ENCODE measurements at places on chromosomes 2 and 18.

DNA sequence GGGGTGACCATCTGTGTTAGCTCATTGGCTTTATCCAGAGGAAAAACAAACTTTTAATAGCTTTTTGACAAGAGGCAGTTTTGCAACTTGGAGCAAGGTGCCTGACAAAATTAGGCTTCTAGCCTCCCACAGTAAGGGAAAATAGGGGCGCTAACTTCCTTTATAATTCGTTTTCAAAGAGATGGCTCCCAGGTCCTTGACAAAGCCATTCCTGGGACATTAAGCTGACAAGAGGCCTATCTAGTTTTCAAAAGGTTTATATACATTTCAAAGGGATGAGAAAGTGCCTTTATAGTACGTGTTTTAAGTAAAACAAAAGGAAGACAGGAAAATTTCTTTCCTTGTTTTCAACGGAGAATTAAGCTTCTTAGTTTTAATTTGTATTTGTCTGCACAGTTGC lies 159.4 kb upstream of the GCFC2 start:
- DNase-seq = no peak

DNA sequence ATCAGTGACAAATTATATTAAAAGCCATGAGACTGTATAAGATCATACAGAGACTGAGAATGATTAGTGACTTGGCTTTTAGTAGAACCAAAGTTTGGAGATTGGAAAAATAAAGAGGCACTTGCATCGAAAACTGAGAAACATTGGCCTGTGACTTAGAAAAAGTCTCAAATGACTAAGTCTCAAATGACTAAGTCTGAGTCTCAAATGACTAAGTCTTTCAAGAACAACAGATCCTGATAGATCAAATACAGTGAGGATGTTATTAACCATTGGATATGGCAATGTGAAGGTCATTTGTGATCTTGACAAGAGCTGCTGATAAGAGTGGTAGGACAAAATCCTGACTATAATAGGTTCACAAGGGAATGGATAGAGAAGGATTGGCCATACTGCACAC lies 135.5 kb upstream of the FANCL start:
- no peak for DNase-seq

DNA sequence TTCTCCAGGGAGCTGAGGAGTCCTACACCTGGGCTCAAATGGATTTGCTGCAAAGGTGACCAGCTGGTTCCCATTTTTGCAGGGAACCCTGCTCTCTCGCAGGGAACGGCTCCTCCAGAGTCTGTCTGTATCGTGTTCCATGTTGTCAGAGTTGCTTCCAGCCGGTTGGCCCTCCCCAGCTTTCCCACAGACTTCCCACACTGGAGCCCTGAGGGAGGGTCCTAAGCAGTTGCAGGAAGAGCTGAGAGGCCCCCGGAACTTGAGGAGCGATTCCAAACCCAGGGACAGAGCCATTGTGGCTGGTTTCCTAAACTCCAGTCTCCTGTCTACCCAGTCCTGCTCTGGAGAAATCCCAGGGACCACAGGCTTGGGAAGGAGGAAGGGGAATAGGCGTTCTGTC lies 121.7 kb upstream of the PPP1CB start:
- no peak for DNase-seq

- DNase-seq = peak; percentile 15
Observed at GRCh38 chr2:48715956-48716355, 39.6 kb downstream of the LHCGR start.

DNA sequence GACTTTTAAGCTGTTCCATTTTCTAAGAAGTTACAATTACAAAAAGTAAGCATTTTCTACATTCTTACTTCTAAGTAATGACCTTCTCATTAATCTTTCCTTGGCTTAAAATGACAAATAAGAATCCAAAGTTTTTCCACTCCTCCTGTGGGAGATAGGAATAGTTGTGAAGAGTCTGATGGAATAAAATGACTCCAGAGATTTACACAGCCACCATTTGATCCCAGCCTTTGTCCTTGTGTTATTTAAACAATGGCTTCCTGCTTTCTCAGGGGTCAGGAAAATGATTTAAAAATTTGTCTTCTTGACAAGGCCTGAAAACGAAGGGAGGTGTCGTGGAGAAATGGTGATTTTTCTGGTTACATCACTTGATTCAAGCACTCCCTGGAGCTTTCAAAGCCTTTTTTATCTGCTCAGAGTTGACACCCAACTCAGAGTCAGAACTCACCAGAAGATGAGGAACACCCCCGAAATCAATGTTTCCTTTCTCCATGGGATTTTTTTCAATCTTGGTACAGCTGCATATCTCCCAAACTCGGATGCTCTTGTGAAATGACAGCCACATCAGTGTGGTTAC lies 106.5 kb downstream of the GALNT3 start:
- DNase-seq = no peak

GRCh38 chr18:63982361-63982760 lies 12.5 kb downstream of the SERPINB8 start:
- DNase-seq = no peak

DNA sequence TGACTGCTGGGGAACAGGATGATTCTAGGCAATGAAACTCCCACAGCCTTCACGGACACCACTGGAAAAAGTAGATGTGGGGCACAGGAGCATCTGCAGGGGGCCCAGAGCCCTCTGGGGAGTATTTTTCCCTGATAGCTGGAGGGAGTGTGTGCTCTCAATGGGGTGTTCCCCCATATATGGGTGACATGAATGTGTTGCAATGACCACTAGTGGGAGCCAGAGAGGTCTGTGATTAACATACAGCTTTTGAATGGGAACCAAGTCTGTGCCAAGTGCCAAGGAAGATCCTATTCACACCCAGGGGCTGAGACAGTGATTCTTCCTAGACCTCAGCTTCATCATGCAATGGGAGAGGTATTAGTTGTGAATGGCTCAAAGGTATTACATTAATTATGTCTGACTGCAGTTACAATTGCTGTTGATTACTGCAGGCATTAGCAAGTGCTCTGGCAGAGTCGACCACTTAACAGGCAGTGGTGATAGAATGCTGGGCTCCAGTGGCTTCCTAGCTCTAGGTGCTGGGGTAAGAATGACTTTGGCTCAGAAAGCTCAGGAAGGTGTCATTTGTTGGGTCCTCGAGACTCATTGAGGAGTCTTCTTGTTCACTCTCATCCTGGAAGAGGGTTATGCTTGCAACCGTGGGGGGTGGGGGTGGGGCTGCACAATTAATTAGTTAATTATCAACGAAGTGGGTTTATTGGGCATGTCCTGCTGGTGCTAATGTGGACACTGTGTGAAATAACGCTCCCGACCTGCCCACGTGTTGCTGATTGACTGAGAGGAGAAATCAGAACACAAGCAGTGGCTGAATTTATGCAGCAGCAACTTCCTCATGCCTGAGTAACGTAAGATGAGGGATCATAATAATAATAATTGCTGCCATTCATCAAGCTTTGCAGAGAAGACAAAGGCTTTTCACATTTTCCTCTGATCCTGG lies 194.1 kb downstream of the CLIP4 start:
- peak; percentile 66 for DNase-seq

DNA sequence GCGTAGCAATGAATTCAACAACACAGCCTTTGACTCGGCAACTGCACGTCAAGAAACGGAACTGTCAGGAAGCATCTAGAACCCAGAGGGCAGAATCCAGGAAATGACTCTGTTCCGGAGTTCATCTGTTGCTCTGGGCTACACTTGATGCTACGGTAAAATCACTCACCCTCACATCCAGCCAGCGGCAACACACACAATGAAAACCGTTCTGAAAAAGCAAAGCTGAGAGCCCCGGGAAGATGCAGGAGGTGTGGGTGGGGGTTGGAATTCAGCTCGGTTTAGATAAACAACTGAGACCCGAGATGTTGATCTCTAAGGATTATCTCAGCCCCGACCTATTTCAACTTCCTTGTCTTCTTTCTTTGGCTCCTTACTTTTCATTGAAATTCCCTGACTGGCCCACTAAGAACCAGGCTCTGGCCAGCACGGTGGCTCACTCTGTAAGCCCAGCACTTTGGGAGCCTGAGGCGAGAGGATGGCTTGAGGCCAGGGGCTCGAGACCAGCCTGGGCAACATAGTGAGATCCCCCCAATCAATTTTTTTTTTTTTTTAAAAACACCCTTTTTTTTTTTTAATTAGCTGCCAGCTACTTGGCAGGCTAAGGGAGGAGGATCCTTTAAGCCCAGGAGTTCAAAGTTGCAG lies 13.3 kb upstream of the RAB17 start:
- no peak for DNase-seq

DNA sequence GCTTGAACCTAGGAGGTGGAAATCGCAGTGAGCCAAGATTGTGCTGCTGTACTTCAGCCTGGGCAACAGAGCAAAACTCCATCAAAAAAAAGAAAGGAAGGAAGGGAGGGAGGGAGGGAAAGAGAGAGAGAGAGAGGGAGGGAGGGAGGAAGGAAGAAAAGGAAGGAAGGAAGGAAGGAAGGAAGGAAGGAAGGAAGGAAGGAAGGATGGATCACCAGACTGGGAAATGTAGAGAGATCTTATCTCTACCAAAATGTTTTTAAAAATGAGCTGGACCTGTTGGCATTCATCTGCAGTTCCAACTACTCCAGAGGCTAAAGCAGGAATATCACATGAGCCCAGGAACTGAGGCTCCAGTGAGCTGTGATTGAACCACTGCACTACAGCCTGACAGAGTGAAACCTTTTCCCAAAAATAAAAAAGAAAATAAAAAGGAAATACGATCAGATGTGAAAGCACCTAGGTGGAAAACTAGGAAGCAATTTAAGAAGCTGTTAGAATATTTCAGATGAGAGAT lies 239.4 kb downstream of the CDH7 start:
- DNase-seq = no peak

- DNase-seq = no peak
Observed at GRCh38 chr2:37782721-37783371, 111.4 kb upstream of the CDC42EP3 start.

DNA sequence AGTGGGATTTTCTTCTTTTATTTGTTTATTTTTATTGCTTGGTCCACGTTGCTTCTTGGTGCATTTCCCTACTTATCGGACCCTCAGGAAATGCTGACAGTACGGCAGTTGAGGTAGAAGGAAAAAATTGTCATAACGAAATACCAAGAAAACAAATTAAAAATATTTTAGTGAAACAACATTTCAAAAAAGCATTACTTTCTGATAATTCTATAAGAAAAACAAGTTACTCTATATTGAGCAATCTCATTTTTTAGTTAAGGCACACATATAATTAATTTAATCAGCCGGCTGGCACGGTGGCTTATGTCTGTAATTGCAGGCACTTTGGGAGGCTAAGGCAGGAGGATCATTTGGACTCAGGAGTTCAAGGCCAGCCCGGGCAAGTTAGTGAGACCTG lies 102.1 kb downstream of the SH3YL1 start:
- no peak for DNase-seq

DNA sequence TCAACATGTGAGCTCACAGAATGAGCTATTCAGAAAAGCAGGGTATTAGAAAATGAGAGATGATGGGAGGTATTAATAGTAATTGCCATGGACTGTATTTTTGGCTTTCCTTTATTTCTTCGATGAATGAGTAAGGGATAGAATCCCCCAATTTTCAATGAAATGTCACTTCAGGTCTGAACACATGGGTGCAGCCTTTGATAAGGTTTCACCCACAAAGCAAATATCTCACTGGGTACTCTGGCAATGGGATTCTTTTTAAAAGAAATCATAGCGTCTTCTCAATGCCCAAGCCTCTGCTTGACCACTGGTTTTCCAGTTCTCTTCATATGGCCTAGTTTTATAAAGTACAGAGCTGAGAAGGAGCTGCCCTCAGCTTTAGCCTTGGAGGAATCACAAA lies 610.5 kb upstream of the FANCL start:
- DNase-seq = no peak

DNA sequence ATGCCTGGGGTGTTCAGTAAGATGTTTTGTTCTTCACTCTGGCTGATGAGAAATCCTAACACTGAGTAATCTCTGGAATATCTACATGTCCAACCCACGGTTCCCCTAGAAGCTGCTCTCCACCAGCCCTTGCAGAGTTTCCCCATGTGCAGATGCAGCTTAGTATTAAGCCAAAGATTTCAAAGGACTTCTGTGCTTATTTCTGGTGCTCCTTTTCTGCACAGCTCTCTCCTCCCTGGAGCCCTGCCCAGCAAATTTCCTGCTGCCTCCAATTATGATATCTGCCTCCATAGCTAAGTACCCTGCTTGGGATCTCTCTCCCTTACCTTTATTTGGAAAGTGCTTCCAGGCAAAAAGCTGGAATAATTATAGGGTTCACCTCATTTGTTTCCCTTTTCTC lies 949.3 kb downstream of the BCL11A start:
- no peak for DNase-seq

GRCh38 chr2:57888463-57888862 lies 158.1 kb upstream of the VRK2 start:
- no peak for DNase-seq

Data from NCI-H2171 (cell line).